ENCODE measurements at places on chromosomes 16 and 17.

- DNase-seq, result no peak
Observed at GRCh38 chr17:65529761-65530522, 31.5 kb downstream of the AXIN2 start.

GRCh38 chr17:62882878-62883277, 74.8 kb upstream of the MARCHF10 start:
- DNase-seq, result no peak

DNA sequence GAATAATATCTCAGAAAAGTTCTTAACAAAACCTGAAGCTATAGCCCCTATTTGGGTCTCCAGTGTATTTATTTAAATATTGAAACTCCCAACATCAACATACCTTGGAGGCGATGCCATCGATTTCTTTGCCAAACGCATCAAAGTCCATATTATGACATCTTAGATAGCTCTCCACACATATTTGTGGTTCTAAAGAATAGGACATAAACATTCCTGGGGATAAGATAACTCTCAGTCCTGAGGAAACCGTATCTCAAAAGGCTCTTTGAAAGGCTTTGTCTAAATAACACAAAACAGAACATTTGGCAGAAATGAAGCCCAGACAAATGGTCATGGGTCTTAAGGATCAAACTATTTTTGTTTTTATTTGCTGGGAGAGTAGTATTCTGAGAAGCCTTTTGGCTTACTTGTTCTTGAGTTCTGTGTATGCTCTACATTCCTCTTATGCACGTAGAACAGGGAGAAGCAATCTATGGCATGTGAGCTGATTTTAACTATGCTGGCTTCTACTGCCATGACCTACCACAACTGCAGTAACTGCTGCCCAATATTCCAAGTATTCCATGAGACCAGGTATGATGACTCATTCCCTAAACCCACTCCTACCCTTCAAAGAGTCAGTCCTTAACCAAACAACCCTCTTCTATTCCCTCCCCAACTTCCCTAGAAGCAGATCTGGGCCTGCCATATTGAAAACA, 279.0 kb upstream of the ZFHX3 start:
- no peak for DNase-seq

DNA sequence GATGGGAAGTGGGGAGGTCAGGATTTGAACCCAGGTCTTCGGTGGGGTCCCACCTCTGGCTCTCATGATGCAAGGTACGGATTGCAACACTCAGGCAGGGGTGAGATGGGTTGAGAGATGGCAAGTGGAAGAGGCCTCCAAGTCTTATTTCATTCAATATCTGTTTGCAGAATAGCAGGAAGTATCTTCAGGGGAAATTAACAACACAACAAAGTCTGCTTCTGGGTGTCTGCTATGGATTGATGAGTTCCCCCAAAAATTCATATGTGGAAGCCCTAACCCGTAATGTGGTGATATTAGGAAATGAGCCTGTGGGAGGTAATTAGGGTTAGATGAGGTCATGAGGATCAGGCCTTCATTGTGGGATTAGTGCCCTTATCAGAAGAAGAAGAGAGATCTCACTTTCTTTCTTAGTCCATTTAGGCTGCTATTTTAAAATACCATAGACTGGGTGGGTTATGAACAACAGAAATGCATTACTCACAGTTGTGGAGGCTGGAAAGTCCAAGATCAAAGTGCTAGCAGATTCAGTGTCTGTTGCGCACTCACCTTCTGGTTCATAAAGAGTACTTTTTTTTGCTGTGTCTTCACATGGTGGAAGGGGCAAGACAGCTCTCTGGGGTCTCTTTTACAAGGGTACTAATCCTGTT, 4.4 kb upstream of the CD300H start:
- DNase-seq, result no peak

DNA sequence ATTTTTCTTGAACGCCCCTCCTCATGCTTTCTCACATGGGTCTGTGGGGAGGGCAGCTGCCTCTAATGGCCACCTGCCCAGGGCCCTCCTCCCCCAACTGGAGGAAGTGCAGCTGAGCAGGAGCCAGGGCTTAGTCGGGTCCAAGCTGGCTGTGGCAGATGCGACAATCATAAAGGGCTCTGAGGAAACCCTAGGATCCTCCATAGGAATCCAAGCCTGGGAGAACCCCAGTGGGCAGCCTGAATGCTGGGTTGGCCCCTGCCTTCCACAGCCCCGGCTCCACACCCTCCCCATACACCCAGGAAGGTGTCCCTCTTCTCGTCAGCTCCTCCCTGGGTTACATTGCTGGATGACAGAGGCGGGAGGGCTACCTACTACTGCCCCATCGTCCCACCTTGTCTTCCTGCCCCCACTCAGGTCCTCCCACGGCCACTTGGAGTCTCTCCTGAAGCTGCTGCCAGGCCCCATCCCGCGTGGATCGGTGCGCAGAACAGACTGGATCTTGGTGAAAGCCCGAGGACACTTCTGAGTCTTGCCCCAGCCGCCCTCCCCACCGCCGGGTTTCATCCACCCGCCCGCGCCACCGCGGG, 15.6 kb upstream of the CBFB start:
- DNase-seq, result no peak
